ENCODE measurements at places on chromosomes 16 and 17.

DNA sequence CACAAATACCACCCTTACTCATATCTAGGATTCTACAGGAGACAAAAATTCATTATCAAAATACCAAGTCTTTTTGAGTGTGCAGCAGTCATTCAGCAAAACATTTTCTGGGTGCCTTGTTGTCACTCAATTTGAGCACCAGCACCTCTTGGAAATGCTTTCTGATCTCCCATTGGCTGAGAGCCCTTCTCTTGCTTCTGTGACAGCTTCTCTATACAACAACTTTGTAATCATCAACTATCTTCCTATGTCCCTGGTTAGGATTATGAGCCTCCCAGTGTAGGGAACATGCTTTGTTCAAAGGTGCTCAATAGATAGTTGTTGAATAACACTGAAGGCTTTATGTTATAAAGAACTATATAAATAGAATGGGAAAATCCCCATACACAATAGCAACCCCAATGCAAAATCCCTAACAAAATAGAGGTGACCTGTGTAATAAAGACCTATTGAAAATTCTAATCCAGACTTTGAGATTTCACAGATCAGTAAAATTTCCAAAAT, 10.3 kb upstream of the RAB11FIP4 start:
- DNase-seq, result no peak

GRCh38 chr17:81332914-81333528, 37.9 kb upstream of the SLC38A10 start:
- no peak for DNase-seq

- DNase-seq, result no peak
Observed at GRCh38 chr16:11452298-11452697, 107.0 kb downstream of the RMI2 start.

- no peak for DNase-seq
Observed at GRCh38 chr17:79064026-79064425, 10.6 kb upstream of the ENGASE start.

DNA sequence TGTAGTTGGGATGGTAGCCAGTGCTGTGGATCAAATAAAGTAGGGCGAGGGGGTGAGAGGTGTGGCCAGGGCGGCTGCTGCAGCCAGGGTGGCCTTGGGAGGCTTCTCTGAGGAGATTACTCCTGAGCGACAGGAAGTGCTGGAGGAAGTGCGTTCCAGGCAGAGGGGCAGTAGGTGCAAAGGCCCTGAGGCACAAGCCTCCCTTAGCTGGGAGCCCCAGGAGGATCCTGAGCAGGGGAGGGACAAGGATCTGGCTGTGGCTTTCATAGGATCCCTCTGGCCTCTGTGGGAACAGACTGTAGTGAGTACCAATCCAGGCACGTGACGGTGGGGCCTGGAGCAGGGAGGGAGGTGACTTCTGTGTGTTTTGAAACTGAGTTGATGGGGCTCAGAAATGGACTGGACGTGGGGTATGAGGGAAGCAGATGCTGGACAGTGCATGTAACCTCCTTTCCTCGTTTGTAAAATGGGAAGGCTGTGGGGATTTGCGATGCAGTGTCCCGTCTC, 2.8 kb downstream of the LLGL1 start:
- no peak for DNase-seq

DNA sequence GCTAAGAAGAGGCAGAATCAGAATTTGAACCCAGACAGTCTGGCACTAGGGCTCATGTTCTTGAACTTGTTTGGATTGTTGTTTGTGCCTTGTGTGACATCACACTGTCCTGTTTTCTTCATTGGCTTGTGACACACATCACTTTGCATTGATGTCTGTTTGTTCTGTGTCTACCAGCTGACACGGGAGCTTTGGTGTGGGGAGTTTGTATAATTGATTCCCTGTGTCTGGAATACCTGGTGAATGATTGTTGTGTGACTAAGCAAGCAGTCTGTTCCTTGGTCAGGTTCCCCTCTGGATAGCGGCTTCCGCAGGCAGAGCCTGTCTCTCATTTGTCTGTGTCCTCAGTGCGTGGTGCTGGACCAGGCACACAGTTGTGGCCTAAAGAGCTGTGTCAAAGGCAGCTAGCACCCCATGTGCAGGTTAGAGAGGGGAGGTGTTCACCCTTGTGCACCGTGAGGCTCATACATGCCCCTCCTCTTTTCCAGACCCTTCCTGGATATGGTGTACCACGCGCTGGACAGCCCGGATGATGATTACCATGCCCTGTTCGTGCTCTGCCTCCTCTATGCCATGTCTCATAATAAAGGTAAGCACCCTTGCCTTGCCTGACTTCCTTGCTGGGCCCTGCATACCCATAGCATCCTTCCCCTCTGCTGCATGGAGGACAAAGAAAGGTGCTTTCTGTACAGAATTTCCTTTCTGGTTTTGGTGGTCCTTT, 80.1 kb downstream of the CLEC16A start:
- DNase-seq, result no peak

GRCh38 chr17:37100231-37100630, 151.5 kb downstream of the AATF start:
- DNase-seq, result no peak

GRCh38 chr17:56389356-56389755, 204.1 kb upstream of the NOG start:
- DNase-seq, result no peak

GRCh38 chr16:49854796-49855203, 1.1 kb downstream of the ZNF423 start:
- DNase-seq, result no peak

- no peak for DNase-seq
Observed at GRCh38 chr17:80356231-80356856, 58.6 kb upstream of the ENDOV start.

DNA sequence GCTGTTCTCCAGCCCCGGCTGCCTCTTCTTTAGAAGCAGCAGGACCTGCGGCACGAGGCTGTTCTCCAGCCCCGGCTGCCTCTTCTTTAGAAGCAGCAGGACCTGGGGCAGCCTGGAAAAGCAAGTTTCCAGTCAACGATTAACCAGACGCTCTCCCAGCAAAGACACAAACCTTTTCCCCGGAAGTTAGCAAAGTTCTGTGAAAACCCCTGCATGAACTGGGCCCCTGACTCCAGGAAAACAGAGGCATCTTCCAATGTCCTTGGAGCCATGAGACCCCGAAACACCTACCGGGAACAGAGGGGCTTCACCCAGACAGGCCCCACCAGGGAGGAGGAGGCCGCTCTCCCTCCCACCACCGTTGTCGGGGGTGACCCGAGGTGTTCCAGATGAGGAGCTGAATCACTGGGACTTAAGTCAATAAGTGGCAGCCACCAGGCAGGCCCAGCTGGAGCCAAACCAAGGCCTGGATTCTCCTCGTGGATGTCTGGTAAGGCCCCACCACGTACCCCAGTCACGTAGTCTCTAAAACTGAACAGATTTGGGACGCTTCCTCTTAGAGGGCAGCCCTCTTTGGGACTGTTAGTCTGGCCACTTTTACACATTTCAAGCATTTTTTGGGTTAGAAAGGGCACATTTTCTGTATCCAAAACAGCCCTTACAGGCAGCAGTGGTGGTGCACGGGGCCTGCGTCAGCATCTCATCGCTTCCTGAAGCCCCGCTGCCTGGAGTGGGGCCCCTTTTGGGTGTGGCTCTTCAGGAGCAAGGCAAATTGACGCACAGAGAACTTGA, at the start of gene RPH3AL:
TSS of gene RPH3AL (minus strand) at position 387 of the 792 bp plus-strand sequence. CDS start 25,264 bp downstream, outside the sequence.
- no peak for DNase-seq

GRCh38 chr16:4240624-4241023, 1.3 kb downstream of the SRL start:
- no peak for DNase-seq

DNA sequence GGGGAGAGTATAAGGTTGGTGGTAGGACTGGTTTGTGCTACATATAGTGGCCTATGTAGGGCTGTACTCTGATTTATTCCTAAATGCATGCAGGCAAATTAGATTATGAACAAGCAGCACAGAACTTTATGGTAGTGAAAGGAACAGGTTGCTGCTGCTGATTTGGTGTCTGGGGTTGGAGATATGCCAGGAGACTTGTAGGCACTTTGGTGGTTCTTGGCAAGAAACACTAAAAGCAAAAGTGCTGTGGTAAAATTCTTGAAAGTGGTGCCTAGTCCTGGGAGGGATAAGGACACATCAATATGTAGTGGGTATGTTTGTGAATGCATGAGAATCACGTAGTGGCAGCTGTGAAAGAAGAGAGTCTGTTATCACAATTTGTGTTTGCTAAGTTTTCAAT, 2126.0 kb downstream of the TP53TG3F start:
- no peak for DNase-seq

DNA sequence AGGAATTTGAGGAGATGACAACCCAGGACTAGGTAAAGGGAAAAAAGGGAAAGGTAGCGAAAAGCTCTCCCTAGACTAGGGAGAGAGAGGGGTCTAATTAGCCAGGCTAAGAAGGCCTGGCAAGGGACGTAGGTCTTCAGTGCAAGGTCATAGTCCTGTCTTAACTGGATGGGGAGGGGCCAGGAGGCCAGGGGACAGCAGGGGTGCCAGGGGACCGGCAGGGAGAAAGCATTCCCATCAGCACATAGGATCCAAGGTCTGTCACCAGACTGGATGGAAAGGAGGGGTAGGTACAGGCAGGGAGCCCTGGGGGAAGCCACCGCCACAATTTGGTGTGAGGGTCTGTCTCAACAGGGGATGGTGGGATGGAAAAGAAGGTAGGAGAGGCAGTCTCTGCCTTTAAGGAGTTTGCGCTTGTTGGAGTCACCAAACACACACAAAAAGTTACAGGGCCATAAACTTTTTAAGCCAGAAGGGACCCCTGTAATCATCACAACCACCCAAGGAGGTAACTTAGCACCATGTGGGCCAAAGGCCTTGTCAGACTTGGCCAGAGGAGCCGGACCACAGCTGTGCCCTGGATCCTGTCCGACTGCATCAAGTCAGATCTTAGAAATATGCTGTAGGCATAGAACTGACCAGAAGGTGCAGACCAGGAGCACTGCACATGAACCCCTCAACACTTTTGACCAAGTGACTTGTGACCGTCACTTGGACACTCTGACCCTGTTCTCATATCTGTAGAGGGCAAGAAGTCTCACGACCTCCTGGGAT, 10.0 kb downstream of the AXIN2 start:
- no peak for DNase-seq

DNA sequence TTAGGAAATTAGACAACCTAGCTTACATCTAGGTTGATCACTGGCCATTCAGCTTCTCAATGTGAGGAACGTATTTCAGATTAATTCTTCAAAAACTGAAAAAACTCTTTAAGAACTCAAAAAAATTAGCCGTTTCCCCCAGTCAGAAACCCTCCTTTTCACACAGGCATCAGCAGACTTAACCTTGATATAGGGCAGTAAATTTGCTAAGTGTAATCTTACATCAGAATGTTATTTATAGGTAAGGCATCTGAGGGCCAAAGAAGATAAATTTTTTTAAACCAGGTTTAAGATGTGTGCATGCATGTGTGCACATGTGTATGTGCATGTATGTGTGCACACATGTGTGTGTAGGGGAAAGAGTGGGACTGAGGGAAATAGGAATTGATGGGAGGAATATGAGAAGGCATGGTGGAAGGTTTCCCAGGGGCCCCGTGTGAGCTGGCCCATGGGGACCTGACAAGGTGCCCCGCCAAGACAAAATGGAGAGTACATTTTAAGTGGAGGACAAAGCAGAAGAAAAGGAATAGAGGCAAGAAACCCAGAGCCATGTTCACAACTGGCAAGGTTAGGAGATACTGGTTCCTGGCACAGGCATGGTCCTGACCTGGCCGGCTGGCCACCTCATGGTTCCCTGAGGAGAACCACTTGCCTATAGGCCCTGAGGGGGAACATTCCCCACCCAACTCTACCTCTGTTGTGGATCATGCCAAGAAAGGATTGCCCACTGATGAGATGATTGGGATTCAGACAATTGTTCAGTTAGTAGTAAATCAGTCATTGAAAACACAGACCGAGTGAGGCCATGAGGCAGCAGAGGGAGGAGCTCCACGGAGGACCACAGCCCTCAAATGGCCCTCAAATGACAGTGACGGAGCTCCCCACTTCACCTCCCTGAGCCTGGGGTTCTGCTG, 33.0 kb downstream of the TEX2 start:
- no peak for DNase-seq

DNA sequence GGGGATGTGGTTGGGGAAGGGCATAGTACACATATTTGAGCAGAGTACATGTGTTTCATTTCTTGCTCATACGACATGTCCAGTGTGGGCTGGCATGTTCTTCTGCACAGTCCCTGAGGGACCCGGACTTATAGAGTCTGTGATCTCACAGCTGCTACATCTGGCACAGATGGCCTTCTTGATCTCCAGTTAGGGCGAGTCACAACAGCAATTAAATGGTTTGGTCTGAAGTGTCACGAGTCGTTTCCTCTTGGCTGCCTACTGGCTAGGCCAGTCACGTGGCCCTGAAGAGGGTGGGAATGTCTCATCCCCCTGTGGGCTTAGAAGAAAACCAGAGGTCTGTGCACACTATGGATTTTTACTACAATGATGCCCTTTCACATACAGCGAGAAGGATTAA, 443.6 kb downstream of the WWOX start:
- no peak for DNase-seq

DNA sequence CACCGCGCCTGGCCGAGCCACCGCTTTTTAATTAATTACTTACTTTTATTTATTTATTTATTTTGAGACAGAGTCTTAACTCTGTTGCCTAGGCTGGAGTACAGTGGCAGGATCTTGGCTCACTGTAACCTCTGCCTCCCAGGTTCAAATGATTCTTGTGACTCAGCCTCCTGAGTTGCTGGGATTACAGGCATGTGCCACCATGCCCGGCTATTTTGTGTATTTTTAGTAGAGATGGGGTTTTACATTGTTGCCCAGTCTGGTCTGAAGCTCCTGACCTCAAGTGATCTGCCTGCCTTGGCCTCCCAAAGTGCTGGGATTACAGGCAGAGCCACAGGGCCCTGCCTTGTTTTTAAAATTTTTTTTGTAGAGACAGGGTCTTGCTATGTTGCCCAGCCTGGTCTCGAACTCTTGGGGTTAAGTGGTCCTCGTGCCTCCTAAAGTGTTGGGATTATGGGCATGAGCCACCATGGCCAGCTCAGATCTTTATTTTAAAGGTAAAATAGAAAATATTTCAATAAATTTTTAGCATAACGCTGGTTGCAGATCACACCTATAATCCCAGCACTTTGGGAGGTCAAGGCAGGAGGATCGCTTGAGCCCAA, 18.3 kb upstream of the NUDT16L1 start:
- no peak for DNase-seq

- no peak for DNase-seq
Observed at GRCh38 chr17:82911822-82912221, 72.0 kb upstream of the ZNF750 start.

GRCh38 chr17:1945621-1946020, 79.5 kb downstream of the RTN4RL1 start:
- DNase-seq, result no peak
